ENCODE measurements at places on chromosomes 1 and 21.
A peak's percentile ranks its signal among the peaks of the same experiment; 100 is the strongest.

DNA sequence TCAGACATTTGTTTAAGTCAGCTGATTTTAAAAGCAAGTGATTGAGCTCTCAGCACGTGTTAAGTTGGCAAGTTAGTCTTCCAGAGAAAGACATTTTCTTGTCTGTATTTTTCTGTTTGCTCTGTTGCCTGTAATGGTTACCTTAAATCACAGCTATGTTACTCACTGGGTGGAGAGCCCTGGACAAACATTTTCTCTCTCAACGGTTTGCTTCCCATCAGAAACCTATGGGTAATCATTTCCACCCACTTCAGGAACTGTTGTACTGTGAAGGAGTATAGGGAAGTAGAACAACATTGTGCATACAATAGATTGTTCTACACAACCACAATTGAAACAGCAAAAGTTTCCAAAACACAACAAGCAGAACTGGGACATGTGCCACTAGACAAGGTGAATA, 113.9 kb upstream of the DPT start:
- no peak for DNase-seq

GRCh38 chr1:234943836-234944402, 184.7 kb downstream of the TOMM20 start:
- no peak for DNase-seq

DNA sequence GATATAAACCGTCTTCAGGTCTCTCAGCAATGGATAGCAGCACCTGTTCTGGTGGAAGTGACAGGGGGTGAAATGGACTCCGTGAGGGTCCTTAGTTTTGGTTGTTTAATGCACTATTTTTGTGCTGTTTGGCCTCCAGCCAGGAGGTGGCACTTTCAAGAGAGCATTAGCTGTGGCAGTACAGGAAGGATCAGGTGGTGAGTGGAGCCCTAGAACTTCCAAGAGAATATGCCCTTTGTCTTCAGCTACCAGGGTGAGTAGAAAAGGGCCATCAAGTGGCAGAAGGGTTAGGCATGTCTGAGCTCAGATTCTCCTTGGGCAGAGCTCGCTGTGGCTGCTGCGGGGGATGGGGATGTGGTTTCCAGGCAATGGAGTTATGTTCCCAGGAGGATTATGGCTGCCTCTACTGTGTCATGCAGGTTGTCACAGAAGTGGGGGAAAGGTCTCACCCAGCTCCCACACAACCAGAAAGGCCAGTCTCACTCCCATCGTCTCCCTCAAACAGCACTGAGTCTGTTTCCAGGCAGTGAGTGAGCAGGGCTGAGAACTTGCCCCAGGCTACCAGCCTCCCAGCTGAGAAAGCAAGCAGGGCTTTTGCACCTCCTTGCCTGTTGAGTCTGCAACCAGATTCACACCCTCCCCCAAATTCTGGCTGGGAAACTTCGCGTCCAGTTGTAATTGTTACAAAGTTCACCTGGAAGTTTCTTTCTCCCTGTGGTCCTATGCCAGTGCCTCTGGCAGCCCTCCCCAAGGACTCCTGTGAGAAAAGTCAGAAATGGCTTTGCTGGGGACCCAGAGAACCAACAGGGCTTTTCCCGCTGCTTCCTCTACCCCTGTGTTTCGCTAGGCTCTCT, 39.1 kb upstream of the TTLL7 start:
- DNase-seq, result no peak

GRCh38 chr1:24202987-24203386, 15.9 kb upstream of the IFNLR1 start:
- no peak for DNase-seq

DNA sequence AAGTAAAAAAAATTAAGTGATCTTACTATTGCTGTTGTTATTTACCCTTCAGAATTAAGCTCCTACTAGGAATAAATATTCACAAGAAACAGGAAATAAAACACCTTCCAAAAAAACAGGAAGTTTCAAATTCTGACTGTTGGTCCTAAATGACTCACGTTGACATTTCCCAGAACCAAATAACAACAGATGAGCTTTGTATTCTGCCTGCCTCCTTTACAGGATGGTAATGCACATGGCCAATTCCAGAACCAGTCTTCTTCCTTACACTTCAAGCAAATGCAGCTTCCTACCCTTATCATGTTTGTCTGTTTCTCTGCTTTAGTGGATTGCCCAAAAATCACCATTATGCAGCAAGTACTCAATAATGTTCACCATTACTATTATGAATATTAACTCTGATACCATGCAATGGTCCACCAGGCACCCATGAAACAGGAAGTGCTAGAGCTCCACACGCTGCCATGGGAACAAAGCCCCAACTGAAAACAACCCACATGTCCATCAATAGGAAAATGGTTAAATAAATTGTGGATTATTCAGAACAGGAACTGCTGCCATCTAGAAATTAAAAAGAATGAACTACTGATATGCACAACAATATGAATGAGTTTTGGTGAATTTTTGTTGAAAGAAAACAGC, 8.9 kb downstream of the CASP9 start:
- no peak for DNase-seq

- no peak for DNase-seq
Measured at GRCh38 chr1:47761974-47762373, 235.2 kb downstream of the TRABD2B start.

DNA sequence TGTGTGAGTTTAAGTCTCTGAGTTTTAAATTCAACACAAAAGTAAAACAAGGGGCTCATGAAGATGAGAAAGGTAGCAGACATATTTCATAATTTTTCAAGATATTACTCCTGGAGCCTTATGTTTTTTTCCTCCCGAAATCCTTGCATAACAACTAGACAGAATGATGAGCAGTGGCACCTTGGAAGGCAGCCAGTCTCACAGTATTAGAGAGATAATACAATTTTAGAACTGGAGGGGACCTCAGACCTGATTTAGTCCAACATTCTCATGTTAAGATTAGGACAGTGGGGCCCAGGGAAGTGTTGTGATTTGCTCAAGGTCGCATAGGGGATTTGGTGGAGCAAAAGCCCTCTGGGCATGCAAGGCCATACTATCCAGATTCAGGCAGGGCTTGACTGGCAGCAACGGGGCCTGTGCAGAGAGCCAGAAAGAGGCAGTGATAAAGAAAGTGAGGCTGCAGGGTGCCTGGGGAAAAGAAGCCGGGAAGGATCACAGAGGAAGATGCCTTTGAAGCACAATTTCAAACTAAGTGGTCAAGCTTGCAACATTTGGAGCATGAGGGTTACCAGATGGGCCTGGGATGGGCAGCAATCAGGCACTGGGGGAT, 31.4 kb upstream of the BCL9 start:
- no peak for DNase-seq

DNA sequence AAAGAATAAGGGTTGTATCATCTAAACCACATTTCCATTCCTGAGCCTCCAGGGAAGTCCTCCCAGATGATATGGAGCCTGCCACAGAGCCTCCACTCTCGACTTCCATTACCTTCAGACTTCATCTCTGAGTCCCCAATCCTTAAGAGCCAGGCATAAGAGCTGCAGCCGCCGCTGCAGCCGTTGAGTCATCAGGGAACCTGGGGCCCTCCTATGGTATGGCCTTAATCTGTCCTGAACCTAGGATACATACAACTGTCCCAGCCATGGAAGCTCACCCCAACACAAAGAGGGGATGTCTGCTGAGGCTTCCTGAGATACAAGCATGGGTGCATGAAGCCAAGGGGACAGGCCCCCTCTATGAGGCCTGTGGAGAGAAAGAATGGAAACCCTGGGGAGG, 16.3 kb downstream of the TAL1 start:
- DNase-seq, result no peak

GRCh38 chr1:180265201-180265600, 35.1 kb downstream of the LHX4 start:
- DNase-seq, result no peak

DNA sequence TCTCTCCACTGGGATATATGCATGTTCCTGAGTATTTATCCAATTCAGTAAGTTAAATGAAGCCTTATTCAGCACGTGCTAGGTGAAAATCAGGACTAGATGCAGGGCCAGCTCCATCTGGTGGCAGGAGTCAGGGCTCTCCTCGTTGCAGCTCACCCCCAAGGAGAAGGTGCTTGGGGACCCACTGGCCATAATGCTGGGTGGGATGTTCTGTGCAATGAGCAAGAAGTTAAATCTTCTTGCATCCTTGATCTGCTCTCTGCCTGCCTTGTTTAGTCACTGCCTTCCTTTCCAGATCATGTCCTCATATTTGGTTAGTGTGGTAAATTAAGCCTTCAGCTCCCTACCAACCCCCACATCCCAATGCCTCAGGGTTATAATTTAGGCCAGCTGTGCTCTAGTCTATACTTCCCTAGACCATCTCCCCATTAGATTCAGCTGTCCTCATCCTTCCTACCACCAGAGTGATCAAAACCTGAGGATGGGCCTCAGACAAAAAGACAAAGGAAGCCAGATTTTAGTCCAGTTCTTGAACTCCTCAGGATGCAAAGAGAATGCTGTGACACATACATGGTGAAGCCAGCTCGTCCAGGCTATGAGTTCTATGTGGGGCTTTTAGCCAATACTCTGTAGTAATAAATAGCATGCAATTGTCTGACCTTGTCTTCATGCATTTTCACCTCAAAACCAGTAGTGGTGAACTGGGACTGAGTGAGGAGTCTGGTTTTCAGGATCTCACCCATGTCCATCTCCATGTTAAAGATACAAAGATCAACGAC, 55.9 kb downstream of the SEC16B start:
- no peak for DNase-seq

DNA sequence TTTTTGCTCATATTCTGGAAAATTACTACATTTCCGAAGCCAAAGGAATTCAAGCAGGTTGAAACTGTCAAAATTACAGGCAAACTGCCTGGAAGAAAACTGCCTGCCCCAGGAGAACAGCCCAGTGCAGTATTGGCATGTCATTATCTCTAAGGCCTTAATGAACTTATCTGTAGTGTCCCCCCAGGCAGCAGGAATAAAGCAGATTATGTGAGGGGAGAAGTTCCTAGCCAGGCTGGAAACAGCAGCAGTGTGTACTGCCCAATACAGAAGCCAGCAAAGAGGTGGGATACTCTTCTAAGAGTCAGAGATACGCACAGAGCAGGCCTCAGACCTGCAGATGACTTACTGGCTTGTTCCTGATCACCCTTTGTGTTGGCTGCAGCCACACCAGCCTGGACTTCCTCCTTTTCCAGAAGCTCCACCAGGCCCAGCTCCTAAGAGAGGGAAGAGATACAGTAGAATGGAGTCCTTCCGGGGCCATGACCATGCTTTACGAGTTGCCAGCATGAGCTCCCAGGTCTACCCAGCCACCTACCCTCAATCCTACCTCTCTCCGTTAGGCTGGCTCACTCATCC, 11.7 kb downstream of the IQGAP3 start:
- DNase-seq, result no peak

- DNase-seq, result no peak
Measured at GRCh38 chr1:174880171-174880570, 119.6 kb upstream of the CACYBP start.

- no peak for DNase-seq
Measured at GRCh38 chr1:163372576-163372975, 50.8 kb downstream of the NUF2 start.

- DNase-seq, result peak; percentile 23
Measured at GRCh38 chr1:227887697-227888403, 59.9 kb downstream of the WNT9A start.

DNA sequence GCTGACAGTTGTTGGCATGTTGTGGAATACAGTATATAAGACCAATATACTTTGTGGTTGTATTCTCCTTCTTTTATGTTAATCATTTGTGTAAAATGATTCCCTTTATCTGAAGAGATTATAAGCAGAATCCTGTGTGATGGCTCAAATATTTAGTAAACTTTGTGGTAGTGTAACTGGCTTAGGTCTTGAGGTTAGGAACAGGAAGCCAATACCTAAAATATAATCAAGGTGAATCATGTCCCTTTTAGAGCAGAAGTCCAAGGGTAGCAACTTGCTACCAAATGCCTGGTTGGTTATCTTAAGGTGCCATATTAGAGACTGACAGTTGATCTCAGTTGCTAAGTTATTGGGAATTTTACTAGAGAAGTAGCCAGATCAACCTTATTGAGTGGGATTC, 398.5 kb upstream of the ADAMTS5 start:
- no peak for DNase-seq

DNA sequence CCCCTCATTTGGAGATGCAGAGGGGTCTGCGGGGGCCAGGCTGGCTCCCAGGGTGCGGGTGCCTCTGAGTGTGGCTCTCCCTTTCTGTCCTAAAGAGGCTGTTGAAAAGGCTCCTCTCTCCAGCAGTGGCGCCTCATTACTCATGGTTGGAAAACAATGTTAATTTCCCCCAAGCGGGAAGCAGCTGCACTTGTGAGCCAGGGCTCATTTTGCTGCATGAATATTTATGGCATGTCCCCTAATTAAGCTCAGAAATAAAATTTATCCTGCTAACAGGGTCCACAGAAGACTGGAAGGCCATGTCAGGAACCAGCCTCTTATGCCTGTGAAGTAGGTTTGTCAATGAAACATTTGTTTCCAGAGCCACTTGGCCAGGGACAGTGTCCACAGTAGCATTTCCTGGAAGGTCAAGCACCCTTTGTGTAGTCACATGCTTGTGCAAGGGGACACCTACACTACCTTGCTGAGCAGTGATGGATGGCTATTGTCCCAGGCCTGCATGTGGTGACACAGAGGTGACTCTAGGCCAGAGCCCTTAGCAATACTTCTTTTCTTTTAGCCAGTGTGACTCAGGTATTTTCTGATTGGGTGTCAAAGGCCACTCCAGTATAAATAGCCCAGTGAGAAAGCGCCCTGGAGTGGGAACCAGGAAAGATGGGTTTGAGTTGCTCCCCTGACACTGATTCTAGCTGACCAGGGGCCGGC, 259.0 kb downstream of the FOXD2 start:
- no peak for DNase-seq

DNA sequence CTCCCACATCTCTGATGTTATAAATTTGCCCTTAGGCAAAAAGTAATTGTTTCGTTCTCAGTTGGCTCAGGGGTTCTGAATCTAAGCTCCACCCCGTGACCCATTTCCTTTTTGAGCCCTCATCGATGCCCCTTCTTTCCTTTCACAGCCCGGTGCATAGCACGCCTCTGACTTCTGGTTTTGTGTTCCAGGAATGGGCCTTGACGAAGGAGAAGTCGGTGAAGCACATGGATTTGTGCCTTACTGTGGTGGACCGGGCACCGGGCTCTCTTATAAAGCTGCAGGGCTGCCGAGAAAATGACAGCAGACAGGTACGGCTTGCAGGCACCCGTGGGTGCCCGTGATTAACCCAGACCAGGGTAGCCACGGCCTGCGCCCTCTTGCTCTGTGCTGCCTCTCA, 151.9 kb downstream of the PGBD5 start:
- DNase-seq, result no peak

DNA sequence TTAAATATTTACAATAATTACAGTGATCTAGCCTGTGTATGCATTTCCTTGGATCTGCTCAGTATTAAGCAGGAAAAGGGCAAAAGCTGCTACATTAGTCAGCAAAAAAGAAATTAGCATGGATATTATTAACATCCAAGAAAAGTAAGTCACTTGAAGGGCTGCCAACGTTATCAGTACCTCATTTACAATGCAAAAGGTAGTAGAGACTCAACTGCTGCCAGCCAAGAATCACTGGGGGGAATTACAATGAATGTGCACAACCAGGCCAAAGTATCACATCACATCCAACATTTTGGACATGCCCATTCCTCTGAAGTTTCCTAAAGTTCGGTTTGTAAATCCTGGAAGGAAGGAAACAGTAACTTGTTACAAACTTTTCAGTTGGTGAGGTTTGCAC, 1.9 kb downstream of the CNN3 start:
- DNase-seq, result no peak

Measured in activated naive CD4-positive, alpha-beta T cell treated with Interleukin-2 at 50 U/mL for 16 hours (primary cell).